Mesothelial cell of epicardium (in vitro differentiated cells): ENCODE measurements at places on chromosomes 16 and 17.

GRCh38 chr16:81940781-81941560 is 70.3 kb downstream of the SDR42E1 start:
- peaks cover 15% of the 10 kb centered on the region for H3K4me1 ChIP-seq
- no peak for DNase-seq
- H3K27me3 ChIP-seq: no peaks in the 10 kb centered on the region
- H3K4me3 ChIP-seq: no peak overlapping the region
- H3K36me3 ChIP-seq: no peaks in the 10 kb centered on the region

DNA sequence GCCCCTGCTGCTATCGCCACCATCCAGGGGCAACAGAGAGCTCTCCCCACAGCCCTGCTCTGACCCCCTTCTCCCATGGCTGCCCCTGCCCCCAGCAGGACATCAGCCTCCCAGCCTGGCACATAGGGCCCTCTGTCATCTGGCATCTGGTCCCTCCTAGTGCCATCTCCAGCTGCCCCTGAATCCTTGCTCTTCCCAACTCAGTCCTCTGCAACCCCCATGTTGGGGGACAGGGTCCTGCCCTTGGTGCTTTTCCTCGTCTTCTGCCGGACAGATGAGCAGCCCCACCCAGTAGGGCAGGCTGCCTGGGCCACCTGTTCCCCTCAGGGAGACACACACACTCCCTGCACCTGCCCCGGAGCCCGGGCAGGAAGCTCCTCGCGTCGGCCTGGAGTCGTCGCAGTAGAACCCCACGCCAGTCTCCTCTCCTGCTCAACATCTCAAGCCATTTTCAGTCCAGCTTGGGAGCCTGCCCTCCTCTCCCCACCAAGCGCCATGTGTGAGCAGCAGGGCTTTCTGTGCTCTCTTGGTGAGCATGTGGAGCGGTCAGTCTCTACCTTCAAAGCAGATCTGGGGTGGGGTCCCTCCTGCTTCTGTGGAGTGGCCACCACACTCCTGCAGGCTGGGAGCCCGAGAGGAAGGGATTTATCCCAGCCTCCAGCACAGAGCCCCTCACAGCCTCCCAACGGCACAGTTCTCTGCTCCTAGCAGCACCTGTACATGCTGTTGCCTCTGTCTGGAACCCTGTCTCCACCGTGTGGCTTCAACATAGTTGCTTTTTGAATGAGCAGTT is 28.2 kb downstream of the TNFRSF13B start:
- H3K27me3 ChIP-seq: peaks cover 13% of the 10 kb centered on the region
- DNase-seq: no peak
- H3K36me3 ChIP-seq: no peaks in the 10 kb centered on the region
- no peak overlapping the region for H3K27ac ChIP-seq
- H3K4me3 ChIP-seq: no peak overlapping the region

DNA sequence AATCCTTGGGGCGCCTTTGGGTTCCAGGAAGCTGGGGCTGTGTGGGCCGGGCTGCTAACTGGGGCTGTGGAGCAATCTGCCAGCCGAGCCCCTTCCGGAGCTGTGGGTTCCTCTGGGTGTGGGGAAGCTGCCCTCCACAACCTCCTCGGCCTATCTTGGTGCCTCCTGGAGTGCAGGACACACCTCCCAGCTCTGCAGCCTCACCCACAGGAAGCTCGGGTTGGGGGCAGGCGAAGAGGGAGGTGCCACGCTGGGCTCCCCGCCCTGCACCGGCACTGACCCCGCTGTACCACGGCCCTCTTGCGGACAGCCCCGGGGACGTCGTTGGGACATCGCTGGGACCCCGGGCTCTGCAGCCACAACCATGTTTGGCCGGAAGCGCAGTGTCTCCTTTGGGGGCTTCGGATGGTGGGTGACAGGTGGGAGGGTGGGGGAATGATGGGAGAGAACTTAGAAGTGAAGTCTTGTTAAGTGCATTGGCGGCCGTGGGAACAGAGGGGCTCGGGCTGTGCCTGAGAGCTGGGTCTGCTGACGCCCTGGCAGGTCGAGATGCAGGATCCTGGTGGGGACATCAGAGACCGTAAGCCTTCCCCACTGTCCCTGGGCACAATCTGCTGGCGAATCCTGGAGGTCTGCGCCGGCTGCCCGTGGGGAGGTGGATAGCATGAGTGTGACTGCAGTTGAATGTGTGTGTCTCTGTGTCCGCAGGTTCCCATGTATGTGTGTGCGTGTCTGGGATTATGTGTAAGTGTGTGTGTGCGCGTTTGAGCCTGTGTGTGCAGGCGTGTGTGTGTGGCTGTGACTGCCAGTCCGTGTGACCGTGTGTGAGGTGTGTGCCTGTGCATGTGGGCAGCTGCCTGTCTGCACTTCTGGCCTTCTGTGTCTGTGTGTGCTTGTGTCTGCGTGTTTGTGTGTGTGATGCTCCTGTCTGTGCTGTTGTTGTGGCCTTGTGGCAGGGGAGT is at the start of gene RAP1GAP2:
Gene RAP1GAP2, plus strand, starts transcription at position 275 of the 962 bp plus-strand sequence. Its CDS starts 90 bp downstream, at position 365.
- no peak for DNase-seq
- no peak within 1 kb of the TSS for H3K27ac ChIP-seq
- H3K4me3 ChIP-seq: no peak within 1 kb of the TSS
- H3K27me3 ChIP-seq: peaks cover 26% of the 10 kb centered on the region
- H3K4me1 ChIP-seq: no peaks in the 10 kb centered on the region
- H3K36me3 ChIP-seq: no peaks in the 10 kb centered on the region

DNA sequence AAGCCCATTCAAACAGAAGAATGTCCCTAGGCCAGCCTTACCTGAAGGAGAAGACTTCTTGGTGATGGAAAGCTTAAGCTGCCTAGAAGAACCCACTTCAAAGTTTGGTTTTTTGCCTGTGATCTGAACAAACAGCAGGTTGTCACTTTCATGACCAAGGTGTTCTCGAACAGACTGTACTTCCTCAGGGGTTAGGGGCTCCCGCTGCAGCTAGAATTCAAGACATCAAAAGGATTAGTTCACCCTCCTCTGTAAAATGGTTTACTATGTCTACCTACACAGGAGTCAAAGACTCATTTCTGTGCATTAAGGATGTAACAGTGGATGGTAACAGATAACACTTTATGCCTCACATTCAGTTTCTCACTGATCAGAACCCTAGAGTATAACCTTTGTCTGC is 13.2 kb downstream of the CIAPIN1 start:
- no peak for DNase-seq
- no peak overlapping the region for H3K27ac ChIP-seq
- H3K4me1 ChIP-seq: no peaks in the 10 kb centered on the region
- H3K36me3 ChIP-seq: peaks cover 42% of the 10 kb centered on the region

- H3K4me3 ChIP-seq: no peak overlapping the region
- H3K27me3 ChIP-seq: peaks cover 20% of the 10 kb centered on the region
- no peaks in the 10 kb centered on the region for H3K36me3 ChIP-seq
These were observed 2.4 kb downstream of the NECAB2 start for GRCh38 chr16:83970430-83970815.

DNA sequence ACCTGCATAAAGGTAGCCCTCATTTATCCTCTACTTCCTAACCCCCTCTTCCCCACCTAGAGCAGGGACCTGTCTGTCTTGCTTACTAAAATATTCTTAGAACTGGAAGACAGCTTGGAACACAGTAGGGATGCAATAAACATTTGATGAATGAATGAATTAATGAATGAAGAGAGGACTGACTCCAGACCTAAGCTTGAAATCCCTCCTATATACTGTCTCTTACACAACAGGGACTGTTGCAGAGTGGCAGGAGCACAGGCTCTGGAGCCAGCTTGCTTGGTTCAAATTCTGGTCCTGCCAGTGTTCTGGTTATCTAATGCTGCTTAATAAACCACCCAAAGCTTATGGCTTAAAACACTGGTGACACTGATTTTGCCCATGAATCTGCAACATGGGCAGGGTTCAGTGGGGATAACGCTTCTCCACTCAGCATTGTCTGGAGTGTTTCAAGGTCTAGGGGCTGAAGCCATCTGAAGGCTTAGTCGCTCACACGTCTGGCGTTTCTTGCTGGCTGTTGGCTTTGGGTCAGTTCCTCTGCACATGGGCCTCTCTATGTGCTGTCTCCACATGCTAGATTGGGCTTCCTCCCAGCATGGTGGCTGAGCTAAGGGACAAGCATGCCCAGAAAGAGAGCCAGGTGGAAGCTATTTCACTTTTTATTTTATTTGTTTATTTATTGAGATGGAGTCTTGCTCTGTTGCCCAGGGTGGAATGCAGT is 12.8 kb upstream of the RAP1GAP2 start:
- H3K27ac ChIP-seq: no peak overlapping the region
- DNase-seq: no peak
- H3K27me3 ChIP-seq: peaks cover 16% of the 10 kb centered on the region

- H3K27me3 ChIP-seq: peaks cover 16% of the 10 kb centered on the region
- DNase-seq: no peak
- H3K4me1 ChIP-seq: peaks cover 8% of the 10 kb centered on the region
- no peak overlapping the region for H3K27ac ChIP-seq
These were observed 84.9 kb upstream of the CBX4 start for GRCh38 chr17:79923974-79924638.

DNA sequence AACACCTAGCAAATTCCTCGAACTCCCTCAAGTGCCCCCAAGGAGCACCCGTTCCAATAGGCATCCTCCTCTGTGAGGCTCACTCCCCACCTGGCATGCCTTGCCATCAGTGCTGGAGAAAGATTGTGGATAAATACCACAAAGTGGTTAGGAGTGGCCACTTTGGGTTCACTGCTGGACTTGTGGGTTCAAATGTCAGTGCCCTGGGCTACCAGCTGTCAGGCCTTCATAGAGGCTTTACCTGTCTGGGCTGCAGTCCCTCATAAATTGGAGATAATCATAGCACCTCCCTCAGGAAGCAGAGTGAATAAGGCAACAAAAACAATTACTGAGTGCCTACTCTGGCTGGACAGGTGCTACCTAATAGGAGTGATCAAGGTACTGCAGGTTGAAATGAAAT is 1.5 kb upstream of the SYT17 start:
- no peak overlapping the region for H3K27ac ChIP-seq
- peaks cover 24% of the 10 kb centered on the region for H3K27me3 ChIP-seq
- H3K36me3 ChIP-seq: no peaks in the 10 kb centered on the region

DNA sequence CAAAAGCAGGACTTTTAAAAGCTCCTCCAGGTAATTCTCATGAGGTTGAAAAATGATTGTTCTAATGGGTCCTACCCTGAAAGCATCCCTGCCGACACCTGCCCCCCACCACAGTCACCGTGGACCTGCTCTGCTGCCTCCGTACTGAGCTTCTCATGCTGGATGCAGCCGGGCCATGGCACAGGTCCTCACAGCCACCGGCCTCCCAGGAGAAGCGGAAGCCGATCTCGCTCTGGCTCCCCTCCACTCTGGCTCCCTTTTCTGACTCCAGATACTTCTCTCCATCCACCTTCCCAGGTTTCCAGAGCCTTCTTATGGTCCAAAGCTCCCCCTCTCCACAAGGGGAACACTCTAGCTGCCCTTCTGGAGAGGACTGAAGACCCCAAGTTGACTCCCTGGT is 10.2 kb downstream of the RPRML start:
- no peak for DNase-seq
- no peaks in the 10 kb centered on the region for H3K4me1 ChIP-seq
- peaks cover 27% of the 10 kb centered on the region for H3K27me3 ChIP-seq
- H3K4me3 ChIP-seq: no peak overlapping the region
- H3K27ac ChIP-seq: no peak overlapping the region

DNA sequence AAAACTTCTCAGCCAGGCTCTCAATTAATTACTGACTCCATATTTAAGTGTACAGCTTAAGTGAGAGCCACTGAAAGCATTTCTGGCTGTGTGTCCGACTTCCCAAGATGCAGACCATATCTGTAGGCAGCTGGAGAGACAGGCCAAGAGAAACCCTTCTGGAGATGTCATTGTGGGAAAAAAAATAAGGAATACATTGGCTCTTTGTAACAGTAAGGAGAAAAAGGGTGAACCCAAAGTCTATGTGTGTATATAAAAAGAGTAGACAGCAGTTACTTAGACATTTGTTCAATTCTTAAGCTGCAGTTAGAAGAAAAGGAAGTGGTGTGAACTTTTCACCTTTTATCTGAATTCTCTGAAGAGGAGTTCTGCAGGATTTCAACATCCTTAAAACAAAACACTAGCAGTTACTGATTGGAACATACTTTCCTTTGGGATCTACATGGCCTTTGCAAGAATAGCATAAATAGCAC is 21.7 kb downstream of the FAM117A start:
- H3K36me3 ChIP-seq: peaks cover 3% of the 10 kb centered on the region
- no peak for DNase-seq
- H3K4me3 ChIP-seq: no peak overlapping the region
- H3K27ac ChIP-seq: peak overlapping the region; percentile 90
- H3K4me1 ChIP-seq: peaks cover 38% of the 10 kb centered on the region
- H3K27me3 ChIP-seq: no peaks in the 10 kb centered on the region

DNA sequence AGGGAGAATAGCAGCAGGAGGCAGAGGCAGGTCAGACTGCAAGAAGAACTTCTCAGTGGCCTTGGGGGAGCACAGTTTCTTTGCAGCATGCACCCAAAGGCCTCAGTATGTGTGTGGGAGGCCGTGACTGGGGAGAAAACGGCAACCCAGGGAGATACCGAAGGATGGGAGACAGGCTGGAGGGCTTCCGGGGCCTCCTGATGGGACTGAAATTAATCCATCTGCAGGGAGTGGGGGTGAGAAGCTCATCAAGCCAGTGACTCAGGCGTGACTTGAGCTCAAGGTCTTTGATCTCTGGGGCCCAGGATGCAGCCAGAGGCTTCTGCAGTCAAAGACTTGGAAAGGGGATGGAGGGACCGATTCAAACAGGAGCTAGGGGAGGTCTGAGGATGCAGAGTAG is 5.1 kb upstream of the C17orf113 start:
- no peak overlapping the region for H3K4me3 ChIP-seq
- H3K27me3 ChIP-seq: peaks cover 28% of the 10 kb centered on the region
- no peak overlapping the region for H3K27ac ChIP-seq
- H3K4me1 ChIP-seq: peaks cover 29% of the 10 kb centered on the region
- H3K36me3 ChIP-seq: no peaks in the 10 kb centered on the region

GRCh38 chr17:73693071-73693470 is 48.8 kb upstream of the SDK2 start:
- H3K27me3 ChIP-seq: peaks cover 8% of the 10 kb centered on the region
- no peaks in the 10 kb centered on the region for H3K36me3 ChIP-seq
- no peak overlapping the region for H3K4me3 ChIP-seq
- H3K27ac ChIP-seq: no peak overlapping the region
- no peak for DNase-seq

DNA sequence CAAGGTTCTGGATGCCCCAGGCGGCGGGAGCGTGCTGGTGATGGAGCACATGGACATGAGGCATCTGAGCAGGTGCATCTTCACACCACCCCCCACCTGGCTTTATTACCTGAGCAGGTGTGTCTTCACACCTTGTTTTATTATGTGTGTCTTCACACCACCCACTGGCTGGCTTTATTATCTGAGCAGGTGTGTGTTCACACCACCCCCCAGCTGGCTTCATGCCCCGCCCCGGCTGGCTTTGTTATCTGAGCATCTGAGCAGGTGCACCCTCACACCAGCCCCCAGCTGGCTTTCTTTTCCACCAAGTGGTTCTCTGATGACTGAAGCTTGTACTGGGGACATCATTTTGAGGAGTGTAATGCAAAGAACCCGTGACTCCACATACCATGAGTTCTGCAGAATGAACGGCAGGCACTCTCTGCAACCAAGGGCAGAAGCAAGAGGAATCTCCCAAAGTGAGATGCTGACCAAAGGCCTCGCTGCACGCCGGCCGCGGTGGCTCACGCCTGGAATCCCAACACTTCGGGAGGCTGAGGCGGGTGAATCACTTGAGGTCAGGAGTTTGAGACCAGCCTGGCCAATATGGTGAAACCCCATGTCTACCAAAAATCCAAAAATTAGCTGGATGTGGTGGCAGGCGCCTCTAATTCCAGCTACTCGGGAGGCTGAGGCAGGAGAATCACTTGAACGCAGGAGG is 2.6 kb downstream of the FN3KRP start:
- peaks cover 17% of the 10 kb centered on the region for H3K4me1 ChIP-seq
- H3K4me3 ChIP-seq: no peak overlapping the region
- H3K36me3 ChIP-seq: peaks cover 23% of the 10 kb centered on the region
- H3K27ac ChIP-seq: no peak overlapping the region
- DNase-seq: no peak

- peaks cover 22% of the 10 kb centered on the region for H3K4me1 ChIP-seq
- H3K27me3 ChIP-seq: no peaks in the 10 kb centered on the region
- H3K27ac ChIP-seq: no peak overlapping the region
These were observed 31.2 kb downstream of the NDEL1 start for GRCh38 chr17:8466873-8467272.
